Activated CD8-positive, alpha-beta T cell treated with anti-CD3 and anti-CD28 coated beads for 36 hours (primary cell): ENCODE measurements at places on chromosomes 4 and X. TPM values are rescaled to one million over a fixed set of nuclear protein-coding genes. Genes with fewer than 3 reads are reported as not detected.

The MAGEB10 gene
- not detected for total RNA-seq

The STK26 gene
- total RNA-seq: 75.4 TPM

The DCAF4L1 gene
- 0.31 TPM for total RNA-seq

The MTTP gene
- 0.45 TPM for total RNA-seq

The MTHFD2L gene
- 8.1 TPM for total RNA-seq

The TMEM35A gene
- not detected for total RNA-seq

The NEUROG2 gene
- total RNA-seq: 0.16 TPM

The CT45A1 gene
- not detected for total RNA-seq

The GPRASP1 gene
- 3.9 TPM for total RNA-seq

The HELT gene
- total RNA-seq: not detected

The HS3ST1 gene
- total RNA-seq: not detected

The CT45A10 gene
- not detected for total RNA-seq

The HMGB3 gene
- total RNA-seq: 25.4 TPM

The MTMR8 gene
- total RNA-seq: 4.7 TPM

The F9 gene
- total RNA-seq: not detected

The VCX2 gene
- not detected for total RNA-seq

The H2AZ1 gene
- total RNA-seq: 637 TPM

The ARAF gene
- total RNA-seq: 60.9 TPM

The CPXCR1 gene
- total RNA-seq: not detected

The PPP1R2C gene
- total RNA-seq: not detected

The CPE gene
- not detected for total RNA-seq
